ENCODE measurements at places on chromosomes 7 and 10.

DNA sequence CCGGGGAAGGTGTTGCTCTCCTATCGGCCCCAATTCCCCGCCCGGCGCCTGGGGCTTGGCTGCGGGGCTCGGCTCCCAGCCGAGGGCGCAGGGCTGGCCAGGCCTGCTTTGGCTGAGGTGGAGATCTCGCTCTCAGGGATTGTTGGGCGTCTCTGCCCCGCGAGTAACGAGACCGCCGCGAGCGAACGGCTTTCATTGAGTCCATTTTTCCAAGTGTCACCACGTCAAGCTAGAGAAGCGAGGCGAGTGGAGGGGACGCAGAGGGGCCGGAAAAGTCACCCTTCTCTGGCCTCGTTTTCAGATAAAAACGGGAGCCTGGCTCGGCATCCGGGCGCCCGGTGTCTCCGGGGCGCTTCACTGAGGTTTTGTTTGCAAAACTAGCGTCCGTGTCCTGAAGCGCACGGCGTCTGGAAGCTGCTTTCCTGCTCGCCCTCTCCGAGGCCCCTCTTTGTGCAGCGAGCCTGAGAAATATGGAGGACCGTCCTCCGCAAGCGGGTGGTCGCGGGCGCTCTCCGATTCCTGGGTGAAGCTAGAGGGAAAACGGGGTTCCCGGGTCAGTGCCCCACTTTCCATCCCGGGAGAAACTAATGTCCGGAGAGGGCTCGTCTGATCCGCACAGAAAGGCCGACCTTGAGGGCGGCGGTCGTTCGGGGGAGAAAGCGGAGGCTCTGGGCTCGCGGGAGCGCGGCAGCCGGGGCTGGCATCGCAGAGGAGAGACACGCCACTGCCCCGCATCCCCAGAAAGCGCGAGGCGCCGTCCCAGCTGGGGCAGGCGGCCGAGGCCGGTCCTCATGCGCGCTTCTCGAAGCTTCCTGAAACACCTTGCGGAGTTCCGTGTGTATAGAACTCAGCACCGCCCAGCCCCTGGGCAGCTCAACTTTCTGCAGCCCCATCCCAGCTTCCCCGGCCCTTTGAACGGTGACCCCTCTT, 3.5 kb upstream of the EN2 start:
- no peak for DNase-seq

GRCh38 chr10:45004661-45005060, 3.9 kb downstream of the ZNF22 start:
- DNase-seq: no peak

DNA sequence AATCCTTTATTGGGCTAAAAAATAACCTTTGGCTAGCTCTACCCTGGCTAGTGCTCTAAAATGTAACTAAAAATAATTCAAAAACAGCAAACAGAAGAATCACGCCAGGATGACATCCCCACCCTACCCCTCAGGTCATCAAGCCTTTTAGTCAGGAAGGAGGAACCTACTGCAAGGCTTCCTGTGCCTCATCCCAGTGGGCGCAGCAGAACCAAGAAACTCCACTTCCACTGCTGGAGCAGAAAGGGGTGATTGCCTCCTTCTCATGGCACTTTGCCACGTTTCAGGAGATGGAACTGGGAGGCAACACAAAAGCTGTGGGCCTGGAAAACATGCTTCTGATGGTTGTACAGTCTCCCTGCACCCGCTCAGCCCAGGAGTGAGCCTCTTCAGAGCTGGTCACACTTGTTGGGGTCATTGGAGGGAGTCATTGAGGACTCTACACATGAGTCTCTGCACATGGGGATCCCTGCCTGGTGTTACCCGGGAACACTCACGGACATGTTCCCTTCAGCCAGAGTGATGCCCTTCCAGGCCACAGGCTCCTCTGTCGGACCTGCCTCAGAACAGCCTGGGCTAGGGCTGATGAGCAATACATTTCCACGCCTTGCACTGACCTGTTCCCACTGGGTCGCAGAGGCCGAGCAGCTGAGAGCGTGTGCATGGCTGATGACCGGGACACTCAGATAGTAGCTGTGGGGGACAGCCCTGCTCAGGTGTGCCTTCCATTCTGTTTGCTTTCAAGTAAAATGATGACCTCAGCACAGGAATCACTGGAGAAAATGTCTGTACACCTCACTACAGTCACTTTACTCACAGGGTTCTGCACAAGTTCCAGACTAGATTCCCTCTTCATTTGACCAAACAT, 355.3 kb downstream of the FGFR2 start:
- DNase-seq: no peak

- DNase-seq: no peak
Measured at GRCh38 chr7:153386556-153386955, 627.0 kb downstream of the ACTR3B start.

- no peak for DNase-seq
Measured at GRCh38 chr7:128938544-128939074, 882 bp downstream of the IRF5 start.

DNA sequence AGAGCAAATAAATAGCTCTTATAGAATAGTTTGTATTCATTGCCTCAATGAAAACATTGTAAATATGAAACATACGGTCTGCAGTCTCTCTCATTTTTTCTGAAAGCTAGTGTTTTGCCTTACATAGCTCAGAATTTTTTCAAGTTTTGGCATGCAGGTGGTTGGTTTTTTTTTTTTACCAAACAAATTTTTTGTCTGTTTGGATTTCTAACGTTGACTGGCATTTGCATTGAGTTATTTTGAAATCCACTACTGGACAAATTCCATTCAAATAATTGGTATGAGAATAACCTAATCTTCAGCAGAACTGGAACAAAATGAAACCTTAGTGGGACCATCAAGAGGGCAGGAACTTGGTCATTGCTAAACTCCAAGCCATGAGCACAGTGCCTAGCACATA, 107.6 kb upstream of the SAMD8 start:
- DNase-seq: no peak

DNA sequence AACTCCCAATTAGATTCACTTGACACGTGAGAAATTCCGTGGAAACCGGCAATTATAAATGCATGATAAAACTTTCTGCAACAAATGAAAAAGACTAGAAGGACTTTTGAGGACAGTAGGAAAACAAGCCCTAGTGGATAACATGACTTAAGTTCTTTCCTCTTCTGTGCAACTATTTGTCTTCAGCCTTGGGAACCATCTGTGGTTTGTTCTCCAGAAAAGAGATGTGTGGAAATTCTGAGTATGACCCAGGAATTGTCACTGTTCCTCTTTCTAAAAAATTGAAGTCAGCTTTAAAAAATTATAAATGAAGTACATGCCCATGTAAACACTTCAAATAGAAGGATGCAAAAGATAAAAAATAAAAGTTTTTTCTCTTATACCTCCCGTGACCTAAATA, 128.6 kb upstream of the SVIL start:
- DNase-seq: no peak

DNA sequence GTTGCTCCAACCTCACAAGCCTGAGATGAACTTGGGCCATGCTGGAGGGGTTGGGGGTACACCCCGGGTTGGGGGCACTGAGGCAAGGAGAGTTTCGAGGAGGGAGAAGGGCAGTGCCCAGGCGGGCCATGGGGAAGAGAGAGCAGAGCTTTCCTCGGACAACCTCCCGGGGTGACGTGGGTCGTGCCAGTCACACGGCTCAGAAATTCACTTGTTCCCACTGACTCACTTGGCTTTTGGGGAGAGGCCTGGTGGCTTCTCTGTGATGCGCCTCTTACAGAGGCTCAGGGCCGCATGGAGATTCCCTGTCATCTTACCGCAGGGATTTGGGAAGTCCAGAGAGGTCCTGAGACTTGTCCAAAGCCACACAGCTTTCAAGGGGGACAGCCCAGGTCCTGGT, 2.9 kb downstream of the LAT2 start:
- DNase-seq: no peak

GRCh38 chr10:792792-793100, 103.3 kb upstream of the DIP2C start:
- no peak for DNase-seq

DNA sequence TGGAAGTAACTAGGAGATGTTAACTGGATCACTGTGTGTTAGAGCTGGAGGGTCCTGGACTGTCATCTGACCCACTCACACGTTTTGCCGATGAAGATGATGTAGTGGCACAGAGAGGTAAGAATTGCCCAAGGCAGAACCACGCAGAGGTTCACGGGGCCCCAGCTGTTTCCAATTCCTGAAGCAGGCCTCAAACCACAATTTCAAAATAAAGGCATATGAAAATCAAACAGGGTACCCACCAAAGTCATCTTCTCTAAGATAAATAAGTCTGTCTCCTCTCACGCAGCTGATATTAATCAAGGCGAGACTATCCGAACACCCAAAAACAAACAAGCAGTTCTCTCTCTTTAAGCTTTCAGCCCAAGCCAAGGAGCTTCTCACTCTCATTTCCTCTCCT, 113.3 kb upstream of the JCAD start:
- no peak for DNase-seq

DNA sequence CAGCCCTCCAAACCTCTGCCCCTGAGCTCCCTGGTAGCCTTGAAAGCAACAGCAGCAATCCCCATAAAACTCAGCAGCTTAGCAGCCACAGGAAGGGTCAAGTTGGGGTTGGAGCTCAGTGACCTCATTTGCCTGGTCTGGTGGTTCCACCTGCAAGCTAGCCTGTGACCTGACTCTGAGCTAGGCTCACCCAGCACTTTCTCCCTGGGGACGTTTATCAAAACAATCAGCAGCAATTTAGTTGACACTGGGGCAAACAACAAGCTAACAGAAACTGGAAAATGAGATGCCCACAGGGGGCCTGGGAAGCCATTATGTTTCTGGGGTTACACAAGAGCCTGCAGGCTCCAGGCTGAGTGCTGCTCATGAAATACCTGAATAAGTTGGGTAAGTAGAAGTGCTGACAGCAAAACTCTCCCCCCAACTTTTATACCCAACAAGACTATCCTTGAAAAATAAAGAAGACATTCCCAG, 22.4 kb upstream of the CRYGN start:
- DNase-seq: no peak

GRCh38 chr7:112484671-112485167, 3.9 kb downstream of the LSMEM1 start:
- DNase-seq: peak; percentile 77

DNA sequence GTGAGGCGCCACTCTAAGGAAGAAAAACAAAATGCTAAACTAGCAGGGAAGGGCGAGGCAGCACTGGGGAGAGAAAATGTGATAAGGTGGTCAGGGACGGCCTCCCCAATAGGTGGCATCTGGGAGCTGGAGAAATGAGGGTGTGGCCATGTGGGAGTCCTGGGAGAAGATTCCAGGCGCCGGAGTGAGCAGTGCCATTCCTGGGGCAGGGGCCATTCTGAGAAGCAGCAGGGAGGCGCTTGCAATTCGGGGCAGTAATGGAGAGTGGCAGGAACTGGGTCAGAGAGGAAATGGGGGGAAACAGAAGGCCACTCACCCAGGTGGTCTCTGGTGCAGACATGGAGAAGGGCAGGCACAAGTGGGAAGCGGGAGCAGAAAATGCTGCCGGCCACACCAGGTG, 61.8 kb upstream of the LRRC18 start:
- DNase-seq: no peak

DNA sequence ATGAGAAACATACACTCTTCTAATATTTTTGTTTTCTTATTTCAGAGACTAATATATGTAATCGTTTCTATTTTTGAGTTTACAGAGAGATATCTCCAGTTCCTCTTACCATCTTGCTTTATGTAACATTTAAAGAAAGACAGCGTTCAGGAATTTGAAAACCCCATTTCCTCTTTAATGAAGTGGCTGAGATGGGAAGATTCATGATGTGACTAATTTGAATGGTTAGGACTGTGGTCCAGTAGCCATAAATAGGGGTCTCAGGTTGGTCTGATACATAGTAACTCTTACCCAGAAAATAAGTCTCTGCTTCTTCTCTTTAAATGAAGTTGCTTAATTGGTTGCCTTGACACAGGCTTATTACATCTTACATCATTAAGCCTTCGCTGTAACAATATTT, 6.9 kb downstream of the KMT2E start:
- no peak for DNase-seq

GRCh38 chr10:70940834-70941568, 52.6 kb upstream of the PCBD1 start:
- no peak for DNase-seq

DNA sequence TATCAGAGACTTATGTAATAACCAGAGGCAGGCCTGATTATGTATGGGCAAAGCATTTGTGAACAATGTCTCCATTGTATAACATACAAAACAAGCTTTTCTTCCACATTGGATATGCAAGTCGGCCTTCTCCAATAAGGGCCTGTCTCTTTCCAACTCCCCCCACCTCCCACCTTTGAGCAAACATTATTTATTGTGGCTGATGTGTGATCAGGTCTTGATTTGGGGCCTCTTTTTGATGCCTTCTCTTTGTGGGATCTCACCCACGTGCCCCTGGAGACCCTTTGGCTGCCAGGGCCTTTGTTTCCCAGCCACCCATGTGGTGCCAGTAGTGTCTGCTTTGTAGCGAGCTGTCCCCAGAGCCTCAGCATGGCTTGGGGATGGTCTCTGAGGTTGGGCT, 53.0 kb downstream of the TCF7L2 start:
- no peak for DNase-seq

DNA sequence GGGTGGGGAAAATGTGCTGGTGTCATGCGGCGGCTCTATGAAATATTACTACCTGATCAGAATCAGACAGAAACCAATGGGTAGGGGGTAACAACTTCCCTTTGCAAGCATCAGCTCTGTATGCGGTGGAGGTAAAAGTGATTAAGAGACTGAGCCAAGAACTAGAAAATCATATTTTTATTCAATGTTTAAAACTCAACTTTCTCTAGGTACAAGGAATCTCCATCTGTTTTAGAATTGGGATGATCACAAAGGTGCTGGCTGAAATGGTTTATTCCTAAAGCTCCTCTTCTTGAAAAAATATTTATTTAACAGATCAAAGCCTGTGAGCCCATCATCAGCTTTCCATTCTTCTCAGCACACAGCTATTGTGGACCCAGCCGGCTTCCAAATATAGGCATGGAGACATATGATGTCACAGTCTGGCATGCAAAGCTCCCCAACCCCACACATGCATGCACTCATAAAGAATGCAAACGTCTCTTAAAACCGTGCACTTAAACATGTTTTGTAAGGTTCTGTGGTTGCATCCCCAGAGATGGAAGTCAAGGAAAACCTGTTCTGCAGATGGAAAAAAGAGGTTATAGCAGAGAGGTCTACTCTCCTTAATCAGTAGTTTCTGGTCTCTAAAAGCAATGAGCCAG, 126.0 kb downstream of the SKIDA1 start:
- no peak for DNase-seq

DNA sequence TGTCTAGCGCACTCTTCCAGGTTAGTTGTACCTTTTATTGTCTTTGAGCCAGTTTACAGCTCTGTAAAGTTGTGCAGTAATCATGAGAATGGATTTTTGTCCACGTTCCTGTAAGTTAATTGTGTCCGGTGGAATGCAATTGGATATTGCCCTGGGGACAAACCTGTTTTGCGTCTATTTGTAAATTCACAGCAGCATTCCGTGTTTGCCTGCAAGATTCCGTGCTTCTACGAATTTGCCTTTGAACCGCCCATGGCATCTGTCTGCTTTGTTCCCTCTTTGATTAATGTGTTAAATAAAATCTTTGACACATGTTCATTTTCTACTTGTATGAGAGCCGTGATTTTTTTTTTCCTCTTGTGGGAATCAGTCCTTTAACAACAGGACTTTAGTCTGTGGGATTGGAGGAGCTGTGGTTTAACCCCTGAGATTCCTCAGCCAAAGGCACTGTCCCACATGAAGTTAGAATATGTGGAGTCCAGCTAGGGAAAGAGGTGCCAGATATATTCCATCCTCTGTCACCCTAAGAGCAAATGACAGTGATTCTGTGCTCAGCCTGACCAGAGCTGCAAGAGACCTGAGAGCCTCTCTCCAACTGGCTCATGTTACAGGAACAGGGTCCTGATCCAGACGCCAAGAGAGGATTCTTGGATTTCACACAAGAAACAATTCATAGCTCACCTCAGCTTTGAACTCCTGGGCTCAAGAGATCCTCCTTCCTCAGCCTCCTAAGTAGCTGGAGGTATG, 126.3 kb downstream of the COL26A1 start:
- DNase-seq: no peak

GRCh38 chr10:114427124-114427852, 23.0 kb upstream of the AFAP1L2 start:
- no peak for DNase-seq

Measured in Panc1 (cell line).